ENCODE measurements at places on chromosomes 12 and 14.

DNA sequence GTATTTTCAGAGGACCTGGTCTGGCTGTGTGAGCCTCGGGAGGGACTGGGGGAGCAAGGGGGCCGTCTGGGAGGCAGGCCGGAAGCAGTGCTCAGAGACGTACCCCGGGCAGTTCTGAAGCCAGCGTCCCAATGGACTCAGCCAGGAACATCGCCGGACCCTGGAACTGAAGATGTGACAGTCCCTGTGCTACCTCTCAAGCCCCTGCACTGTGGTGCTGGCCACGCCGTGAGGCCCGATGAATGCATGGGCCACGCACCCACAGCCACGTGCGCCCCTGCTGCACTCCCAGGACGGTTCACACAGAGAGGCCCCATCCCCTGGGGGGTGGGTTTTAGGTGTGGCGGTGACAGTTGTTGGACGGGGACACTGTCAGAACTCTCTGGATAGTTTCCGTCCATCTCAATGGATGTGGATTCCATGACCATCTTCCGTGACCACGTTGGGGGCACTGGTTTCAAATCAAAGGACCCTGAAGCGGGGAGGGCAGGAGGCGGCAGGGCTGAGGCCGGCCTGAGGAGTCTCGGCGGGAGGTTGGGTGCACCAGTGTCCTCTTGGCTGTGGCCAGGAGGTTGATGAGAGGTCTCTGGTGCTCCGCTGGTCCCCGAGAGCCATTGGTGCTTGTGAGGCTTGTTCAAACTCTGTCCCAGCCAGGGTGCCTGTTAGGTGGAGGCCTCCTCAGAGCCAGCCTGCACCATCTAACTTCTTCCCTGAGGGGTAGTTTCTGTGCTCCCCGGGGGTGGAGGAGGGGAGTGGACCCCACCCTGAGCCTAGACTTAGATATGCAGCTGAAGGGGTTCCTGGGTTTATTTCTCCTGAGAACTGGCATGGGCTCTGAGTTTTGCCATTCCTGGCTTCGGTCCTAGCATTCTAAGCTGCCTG, 36.3 kb upstream of the TSPAN9 start:
- DNase-seq = no peak

GRCh38 chr12:109713187-109714070, at the start of gene FAM222A:
TSS of gene FAM222A (plus strand) at chr12:109713825. CDS start at chr12:109744147, 30,322 bp downstream.
- DNase-seq = peak; percentile 98

GRCh38 chr12:114703060-114703493, 19.1 kb upstream of the TBX3 start:
- no peak for DNase-seq

DNA sequence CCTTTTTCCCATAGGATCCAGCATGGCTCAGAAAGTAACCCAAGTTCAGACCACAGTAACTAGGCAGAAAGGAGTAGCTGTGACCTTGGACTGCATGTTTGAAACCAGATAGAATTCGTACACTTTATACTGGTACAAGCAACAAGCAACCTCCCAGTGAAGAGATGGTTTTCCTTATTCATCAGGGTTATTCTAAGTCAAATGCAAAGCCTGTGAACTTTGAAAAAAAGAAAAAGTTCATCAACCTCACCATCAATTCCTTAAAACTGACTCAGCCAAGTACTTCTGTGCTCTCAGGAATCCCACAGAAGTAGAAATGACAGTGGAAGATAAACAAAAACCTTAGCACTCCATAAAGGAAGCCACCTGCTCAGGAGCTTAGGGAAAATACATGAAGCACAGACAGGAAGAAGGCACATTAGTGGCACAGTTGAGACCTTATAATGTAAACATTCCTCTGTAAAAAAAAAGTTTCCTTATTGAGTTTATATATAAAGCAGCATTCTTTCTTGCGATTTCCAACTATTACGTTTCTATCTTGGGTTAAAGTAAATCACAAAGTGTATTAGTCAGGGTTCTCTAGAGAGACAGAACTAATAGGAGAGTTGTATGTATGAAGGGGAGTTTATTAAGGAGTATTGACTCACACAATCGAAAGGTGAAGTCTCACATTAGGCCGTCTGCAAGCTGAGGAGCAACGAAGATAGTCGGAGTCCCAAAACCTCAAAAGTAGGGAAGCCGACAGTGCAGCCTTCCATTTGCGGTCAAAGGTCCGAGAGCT, 398.4 kb downstream of the DAD1 start:
- no peak for DNase-seq

DNA sequence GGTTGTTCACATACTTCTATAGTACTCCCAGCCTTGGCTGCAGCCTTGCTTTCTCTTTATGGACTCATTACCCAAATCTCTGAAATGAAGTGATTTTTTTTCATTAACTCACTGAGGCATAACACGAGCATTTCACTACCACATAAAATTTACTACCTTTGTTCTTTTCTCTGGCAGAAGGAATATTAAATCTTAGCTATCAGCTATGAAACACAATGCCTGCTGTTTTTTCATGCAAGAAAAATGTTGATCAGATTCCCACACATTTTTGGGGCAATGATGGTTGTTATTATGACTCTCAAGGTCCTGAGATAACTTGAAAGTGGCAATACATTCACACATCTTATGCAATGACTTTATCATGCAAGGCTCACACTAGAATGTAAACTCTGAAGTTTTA, 225.3 kb upstream of the ATP2B1 start:
- no peak for DNase-seq

- no peak for DNase-seq
Observed at GRCh38 chr12:76108356-76108755, 23.9 kb upstream of the NAP1L1 start.

DNA sequence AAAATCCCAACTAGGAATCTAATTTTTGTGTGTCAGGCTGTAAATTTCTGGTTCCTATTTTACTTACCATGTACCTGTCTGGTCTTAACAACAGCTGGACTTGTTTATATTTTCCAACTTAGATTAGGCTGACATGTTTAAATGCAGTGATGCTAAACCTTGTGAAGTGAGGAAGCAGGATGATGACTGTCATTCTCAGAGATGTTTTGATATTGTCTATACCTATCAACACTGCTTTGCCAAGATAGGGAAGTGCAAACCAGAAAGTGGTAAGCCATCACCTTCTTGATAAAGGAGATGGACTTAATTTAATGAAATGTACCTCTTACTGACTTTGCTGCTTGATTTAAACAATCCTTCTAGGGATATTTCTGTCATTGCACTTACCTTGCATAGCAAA, 2.1 kb downstream of the BICD1 start:
- no peak for DNase-seq

- no peak for DNase-seq
Observed at GRCh38 chr12:82523996-82524395, 162.7 kb upstream of the TMTC2 start.

DNA sequence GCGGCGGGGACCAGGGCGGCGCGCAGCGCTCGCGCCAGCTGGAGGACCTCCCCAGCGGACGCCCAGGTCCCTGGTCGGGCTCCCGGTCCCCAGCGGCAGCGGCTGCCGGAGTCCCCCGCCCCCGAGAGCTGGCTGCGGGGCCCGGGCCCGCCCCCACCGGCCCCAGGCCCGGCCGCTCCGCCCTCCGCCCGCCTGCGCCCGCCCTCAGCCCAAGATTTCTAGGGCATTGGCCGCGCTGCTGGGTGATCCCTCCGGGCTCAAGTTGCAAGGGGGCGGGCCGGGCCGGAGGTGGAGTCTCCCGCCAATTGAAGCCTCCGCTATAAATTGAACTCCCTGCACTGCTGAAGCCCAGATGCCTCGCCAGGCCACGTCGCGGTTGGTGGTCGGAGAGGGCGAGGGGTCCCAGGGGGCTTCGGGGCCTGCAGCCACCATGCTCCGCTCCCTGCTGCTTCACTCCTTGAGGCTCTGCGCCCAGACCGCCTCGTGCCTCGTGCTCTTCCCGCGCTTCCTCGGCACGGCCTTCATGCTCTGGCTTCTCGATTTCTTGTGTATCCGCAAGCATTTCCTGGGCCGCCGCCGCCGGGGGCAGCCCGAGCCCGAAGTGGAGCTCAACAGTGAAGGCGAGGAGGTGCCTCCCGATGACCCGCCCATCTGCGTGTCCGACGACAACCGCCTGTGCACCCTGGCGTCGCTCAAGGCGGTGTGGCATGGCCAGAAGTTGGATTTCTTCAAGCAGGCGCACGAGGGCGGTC, at the start of gene DIO3:
Gene DIO3 (plus strand): TSS at position 351 of the 752 bp plus-strand sequence.
- no peak for DNase-seq

DNA sequence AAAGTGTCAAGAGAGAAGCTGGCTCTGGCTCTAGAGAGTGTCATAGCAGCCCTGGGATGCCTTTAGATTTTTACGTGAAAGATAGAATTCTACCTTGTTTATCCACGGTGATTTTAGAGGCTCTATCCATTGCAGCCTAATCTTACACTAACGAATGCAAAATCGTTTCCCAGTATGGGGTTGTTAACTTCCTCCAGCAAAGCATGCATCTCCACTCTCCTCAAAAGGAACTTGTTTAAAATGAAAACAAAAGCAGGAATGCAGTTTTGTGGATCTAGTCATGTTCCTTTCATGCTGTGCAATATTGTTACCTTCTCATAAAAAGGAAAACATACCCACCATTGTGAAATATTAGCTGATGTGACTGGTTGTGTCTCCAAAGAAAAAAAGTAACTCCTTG, 88.4 kb downstream of the ANO2 start:
- DNase-seq = no peak

Measured in activated naive CD4-positive, alpha-beta T cell treated with Interleukin-2 at 50 U/mL for 16 hours (primary cell).